Dorsolateral prefrontal cortex (tissue), 122 donors: ENCODE measurements at places on chromosomes 6 and 20. TPM values are rescaled to one million over a fixed set of nuclear protein-coding genes. Genes with fewer than 3 reads are reported as not detected.

GRCh38 chr20:9359561-9360308 lies 154.7 kb upstream of the LAMP5 start:
- no peak for DNase-seq

The SIRPB2 gene
- 3.6 TPM for total RNA-seq

DNA sequence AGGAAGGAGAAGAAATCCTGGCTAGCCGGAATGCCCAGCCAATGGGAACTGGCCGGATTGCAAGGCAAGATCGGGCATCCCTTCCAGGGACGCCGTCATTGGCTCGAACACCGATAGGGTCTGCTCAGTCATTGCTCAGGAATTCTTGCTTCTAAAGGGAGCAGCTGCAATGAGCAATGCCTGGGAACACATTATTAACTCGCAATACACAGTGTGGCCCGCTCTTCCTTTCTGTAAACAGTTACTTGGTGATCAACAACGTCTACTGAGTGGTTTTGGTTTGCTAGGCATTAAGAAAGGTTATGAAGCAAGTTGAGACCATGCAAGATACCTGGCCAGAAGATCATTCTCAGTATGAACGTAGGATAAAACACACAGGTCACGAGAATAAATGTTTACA lies 165.4 kb upstream of the CITED2 start:
- DNase-seq, result no peak

- DNase-seq, result no peak
These were observed 22.5 kb upstream of the HFE start for GRCh38 chr6:26064619-26065257.

DNA sequence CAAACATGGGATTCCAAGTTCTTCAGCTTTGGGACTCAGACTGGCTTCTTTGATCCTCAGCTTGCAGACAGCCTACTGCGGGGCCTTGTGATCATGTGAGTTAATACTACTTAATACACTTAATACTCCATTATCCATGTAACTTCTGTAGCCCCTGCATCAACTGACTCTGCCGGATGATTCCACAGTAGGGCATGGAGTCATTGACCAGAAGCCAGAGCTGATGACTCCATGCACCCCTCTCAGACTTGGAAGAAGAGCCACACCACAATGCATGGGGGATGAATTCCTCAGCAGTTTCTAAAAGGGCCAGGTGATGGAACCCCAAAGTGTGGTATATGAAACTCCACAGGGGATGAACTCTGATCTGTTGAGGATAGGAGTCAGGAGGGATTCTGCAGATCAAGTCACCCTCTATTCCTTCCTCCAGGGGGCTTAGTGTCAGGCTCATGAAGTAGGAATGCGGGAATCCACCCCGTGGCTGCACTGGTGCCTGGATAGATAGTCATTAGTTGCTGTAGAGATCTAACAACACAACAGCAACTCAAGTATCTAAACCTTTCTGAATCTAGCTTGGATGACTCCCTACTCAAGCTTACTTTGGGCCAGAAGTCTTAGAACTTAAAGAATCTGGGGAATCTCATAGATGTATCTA lies 70.2 kb downstream of the GPR6 start:
- DNase-seq, result no peak

DNA sequence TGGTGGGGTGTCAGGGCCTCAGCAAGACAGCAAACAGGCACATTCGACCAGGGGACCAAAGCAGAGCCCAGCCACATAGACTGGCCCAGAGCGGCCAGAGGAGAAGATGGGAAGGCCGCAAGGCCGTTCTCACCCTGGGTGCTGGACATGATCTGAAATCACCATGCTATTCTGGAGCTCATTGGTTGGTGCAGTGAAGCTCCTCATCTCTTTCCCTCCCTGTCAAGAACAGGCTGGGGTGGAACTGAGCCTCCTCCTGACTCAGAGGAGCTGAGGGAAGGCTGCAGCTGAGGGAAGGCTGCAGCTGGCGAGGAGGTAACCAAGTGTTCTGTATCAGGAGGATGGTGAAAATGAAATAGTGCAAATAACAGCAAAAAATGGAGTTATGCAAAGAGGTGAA lies 80.0 kb downstream of the AKAP7 start:
- no peak for DNase-seq

GRCh38 chr6:166408936-166409755 lies 26.4 kb upstream of the MPC1 start:
- DNase-seq, result no peak
